GM20000 (cell line): ENCODE measurements at places on chromosomes 7 and 10.
A peak's percentile ranks its signal among the peaks of the same experiment; 100 is the strongest.

- DNase-seq: no peak
These were observed 29.6 kb upstream of the ATXN7L1 start for GRCh38 chr7:105905910-105906568.

- no peak for DNase-seq
These were observed 679.7 kb upstream of the SEMA3D start for GRCh38 chr7:85866540-85866939.

DNA sequence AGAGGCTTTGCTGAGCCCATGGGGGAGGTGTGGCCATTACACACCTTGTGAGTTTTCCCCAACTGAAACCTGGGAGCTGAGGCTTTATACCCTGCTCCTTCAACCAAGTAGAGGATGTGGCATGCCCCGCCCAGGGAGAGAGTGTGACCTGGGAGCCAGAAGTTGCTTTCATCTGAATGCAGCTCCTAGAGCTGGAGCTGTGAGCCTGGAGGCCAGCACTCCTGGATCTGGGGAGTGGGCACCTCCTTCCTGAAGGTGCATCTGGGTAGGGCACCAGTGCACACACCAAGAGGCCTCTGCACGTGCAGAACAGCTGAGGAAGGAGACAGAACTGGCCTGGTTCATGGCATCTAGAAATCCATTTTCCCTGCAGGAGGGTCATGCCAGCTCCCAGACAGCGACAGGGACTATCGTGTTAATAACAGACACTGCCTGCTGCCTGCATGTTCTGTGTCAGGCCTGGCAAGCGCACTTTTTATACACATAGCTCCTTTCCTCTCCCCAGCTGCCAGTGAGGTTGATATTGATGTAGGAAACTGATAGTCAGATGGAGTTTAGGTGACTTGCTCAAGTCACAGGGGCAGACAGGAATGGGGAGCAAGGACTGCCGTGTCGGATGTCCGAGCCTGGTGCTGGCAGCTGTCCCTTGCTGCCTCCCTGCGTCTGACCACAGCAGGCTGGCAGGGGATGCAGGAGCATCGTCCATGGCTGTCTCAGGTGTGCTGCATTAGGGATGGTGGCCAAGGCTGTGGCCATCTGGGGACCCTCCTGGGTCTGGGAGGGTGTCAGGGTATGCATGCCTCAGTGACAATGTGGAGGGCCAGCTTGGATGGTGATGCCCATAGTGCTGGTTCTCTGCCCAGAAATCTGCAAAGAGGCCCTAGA is 189.9 kb upstream of the CXCL12 start:
- no peak for DNase-seq

GRCh38 chr10:110208614-110209453 is 1.4 kb downstream of the MXI1 start:
- DNase-seq: peak; percentile 71

- DNase-seq: no peak
These were observed 55.0 kb downstream of the ST7 start for GRCh38 chr7:117008118-117008885.

DNA sequence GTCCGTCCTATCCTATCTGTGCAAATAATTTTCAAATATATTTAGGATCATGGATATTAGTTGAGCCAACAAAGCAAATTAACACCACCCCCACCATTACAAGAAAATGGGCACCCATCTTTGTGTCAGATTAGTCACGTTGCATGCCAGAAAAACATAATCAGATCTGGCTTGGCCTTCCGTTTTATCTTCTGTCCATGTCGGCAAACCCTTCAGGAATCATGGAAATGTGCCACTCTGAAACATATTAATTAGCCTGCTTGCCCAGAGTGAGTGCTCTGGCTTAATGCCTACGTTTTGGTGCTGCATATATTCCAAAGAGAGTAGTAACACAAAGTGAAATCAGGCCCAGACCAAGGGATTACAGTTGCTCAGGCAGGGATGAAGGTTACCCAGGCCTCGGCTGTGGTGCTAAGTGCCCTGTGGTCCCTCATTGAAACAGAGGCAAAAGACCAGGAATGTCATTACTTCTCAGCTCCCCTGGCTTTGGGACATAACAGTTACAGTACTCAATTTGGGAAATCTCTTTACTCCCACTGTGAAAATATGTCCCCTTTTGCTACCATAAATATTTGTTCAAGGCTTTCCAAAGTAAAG is 154.0 kb upstream of the LSM8 start:
- no peak for DNase-seq

GRCh38 chr7:101772508-101773211 is 44.8 kb upstream of the CUX1 start:
- DNase-seq: no peak

GRCh38 chr7:144565586-144565985 is 162.1 kb upstream of the NOBOX start:
- no peak for DNase-seq

GRCh38 chr7:135693558-135693957 is 31.2 kb downstream of the STMP1 start:
- DNase-seq: no peak

DNA sequence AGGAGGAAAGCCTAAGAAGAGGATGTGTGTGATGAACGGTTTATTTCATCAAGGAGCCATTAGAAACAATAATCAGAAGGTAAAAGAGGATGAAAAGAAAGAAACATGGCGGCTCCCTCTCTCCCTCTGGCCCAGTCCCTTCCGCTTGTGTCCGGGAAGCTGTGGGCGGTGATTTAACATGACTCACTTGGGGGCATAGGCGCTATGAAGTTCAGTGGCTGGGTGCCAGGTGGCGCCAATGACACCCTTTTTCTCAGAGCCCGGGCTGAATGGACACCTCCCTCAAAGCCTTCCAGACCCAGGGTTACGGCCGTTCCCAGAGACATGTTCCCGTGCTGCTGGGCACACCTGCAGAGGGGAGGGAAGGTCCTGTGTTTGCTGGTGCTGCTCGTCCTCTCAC is 244.0 kb downstream of the SKAP2 start:
- DNase-seq: no peak

GRCh38 chr7:116951366-116952292 is 1.7 kb upstream of the ST7 start:
- no peak for DNase-seq

DNA sequence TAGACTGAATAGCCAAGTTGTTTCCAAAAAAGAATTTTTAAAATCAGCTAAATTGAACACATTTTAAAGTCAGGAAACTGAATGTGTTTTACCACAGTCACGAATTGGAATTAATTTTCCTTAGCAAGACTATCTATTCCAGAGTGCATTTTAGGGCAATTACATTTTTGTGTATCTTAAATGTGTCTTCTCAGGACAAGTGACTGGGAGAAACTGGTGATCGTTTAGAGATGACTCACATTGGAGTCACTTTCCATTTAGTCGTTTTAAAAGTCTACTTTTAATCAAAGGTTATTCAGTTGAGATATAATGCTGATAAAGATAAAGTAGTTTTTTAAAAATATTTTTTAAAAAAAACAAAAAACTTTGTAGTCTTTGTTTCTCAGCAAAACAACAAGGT is 191.7 kb upstream of the SLC26A5 start:
- no peak for DNase-seq

DNA sequence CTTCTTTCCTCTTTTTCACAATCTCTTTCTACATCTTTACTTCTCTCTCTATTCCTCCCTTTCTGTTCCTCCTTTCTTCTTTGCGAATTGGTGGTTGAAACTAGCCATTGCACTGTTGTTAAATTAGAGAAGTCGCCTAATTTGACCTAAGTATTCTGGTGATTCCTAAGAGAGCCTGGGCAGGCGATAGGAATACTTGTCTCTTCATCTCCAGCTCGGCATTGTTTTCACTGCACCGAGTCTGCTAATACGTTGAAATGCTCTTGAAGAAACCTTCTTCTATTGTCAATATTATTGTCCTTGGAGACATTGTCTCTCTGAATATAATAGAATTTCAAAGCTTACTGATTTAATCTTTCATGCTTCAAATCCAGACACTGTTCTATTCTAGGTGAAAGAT is 31.7 kb downstream of the KCND2 start:
- DNase-seq: no peak

DNA sequence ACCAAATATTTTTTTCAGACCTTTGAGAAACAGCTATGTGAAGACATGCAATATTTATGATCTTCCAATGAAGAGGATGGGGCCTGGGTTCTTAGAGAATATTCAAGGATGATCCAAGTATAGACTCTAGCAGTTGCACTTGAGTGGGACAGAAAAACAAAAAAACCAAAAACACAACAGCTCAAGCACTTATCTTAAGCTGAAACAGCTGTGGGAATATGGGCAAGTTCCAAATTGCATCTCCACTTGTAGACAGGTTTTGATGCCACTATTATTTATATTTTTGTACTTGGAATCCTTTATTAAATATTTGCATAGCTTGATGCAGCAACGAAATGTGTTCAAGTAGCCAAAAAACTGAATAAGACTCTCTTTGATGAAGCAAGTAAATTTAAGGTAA is 2.2 kb upstream of the PDK4 start:
- DNase-seq: no peak

- no peak for DNase-seq
These were observed 11.0 kb upstream of the COL17A1 start for GRCh38 chr10:104096692-104097091.

DNA sequence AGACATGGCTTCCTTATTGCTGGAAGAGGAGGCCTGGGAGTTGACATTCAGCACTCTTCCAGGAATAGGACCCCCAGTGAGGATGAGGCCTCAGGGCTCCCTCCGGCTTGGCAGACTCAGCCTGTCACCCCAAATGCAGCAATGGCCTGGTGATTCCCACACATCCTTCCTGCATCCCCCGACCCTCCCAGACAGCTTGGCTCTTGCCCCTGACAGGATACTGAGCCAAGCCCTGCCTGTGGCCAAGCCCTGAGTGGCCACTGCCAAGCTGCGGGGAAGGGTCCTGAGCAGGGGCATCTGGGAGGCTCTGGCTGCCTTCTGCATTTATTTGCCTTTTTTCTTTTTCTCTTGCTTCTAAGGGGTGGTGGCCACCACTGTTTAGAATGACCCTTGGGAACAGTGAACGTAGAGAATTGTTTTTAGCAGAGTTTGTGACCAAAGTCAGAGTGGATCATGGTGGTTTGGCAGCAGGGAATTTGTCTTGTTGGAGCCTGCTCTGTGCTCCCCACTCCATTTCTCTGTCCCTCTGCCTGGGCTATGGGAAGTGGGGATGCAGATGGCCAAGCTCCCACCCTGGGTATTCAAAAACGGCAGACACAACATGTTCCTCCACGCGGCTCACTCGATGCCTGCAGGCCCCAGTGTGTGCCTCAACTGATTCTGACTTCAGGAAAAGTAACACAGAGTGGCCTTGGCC is 4.3 kb downstream of the PGAM2 start:
- DNase-seq: no peak

GRCh38 chr7:130758429-130759056 is 24.5 kb upstream of the KLF14 start:
- peak; percentile 49 for DNase-seq

- no peak for DNase-seq
These were observed 60.6 kb upstream of the INPP5A start for GRCh38 chr10:132477066-132477397.

DNA sequence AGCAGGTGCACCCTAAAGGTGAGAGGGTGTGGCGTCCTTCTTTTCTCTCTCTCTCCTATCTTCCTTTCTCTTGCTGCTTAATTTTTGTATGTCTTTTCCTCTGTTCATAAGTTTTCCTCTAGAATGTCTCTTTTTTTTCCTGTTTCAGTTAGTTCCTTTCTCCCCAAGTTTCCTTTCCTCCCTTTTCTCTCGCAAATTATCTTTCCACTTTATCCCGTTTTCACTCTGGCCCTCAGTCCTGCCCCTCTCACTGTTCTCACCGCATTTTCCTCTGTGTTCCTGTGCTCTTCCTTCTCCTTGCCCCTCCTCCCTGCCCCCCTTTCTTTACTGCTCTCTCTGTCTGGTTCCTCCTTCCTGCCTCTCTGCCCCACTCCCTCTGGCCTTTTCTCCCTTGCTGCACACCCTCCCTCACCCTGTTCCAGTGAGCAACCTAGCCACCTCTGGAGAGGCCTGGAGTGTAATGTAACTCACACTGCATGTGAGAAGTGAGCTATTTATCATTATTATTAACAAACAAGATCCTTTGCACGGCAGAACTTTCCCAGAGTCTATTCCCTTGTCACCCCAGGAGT is 158.5 kb downstream of the C10orf105 start:
- no peak for DNase-seq

DNA sequence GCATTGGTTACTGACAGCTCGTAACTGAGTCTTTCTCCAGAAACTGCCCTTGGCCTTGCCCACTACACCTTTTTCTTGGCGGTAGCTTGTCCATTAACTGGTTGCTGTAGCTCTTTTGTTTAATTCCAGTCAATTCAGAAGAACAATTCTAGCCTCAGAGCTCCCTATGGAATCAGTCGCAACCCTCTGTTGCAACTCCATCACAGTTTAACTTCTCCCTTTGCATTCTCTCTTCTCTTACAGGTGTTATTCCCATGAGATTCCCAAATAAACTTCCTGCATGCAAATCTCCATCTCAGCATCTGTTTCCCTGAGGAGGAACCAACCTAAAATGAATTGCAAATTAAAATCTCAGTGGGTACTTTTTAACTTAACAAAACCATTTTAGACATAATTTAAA is 28.4 kb upstream of the TMEM26 start:
- no peak for DNase-seq

- no peak for DNase-seq
These were observed 31.0 kb upstream of the ABCB4 start for GRCh38 chr7:87506246-87507180.

- DNase-seq: no peak
These were observed 131.2 kb downstream of the PRKAG2 start for GRCh38 chr7:151745706-151746105.

GRCh38 chr7:31788445-31788844 is 101.4 kb downstream of the PPP1R17 start:
- no peak for DNase-seq
